ENCODE measurements at places on chromosomes 6 and 20. TPM values are rescaled to one million over a fixed set of nuclear protein-coding genes. Genes with fewer than 3 reads are reported as not detected.

The MOG gene
- not detected for total RNA-seq

The OLIG3 gene
- not detected for total RNA-seq

DNA sequence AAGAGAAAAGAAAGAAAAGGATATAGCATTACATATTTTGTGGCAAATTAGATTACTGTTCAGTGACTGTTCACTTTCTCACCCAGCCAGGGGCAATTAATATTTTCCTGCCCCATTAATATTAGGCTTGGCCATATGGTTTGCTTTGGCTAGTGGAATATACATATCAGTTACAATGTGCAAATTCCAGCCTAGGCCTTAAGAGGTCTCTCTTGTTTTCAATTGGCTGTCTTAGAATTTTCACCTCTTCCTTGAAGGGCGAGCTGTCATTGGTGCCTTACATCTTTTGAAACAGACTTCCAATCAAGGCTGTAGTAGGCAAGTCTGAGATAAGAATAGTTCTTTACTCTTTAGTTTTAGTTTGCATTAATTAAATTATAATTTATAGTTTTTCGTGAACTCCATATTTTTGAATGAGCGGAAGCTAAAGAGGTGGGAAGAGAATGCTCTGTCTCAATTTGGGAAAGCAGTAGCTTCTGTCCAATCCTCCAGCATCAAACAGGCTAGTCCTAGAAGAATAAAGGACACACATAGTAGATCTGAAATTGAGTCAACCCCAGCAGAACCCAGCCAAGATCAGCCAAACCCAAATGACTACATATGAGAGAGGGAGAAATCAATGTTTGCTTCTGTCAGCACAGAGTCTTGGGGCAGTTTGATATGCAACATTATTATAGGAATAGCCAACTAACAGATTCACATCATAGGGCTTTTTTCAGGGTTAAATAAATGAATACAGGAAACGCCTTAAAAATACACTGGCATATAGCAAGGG lies 6.3 kb upstream of the CSNK2A1 start:
- no peak for DNase-seq

- DNase-seq = peak; percentile 53
These were observed 94.5 kb downstream of the BACH2 start for GRCh38 chr6:90202156-90202555.

DNA sequence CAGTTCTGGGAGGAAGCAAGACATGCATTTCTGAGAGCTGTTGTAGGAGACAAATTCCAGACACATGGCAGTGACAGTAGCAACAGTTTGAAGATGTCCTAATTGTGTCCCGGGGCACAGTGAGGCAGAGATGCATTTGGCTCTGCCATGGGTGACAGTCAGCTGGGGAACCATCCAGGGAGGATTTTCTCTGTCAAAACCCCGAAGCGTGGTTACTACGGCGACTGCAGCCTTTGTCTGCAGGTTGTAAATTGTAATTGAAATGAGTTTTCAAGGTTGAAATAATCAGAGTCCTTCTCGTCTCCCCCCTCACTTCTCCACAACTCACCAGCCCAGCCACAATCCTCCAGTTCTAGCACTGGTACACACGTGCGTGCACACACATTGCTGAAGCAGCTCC lies 100.1 kb downstream of the GRM4 start:
- DNase-seq = no peak

The EMILIN3 gene
- total RNA-seq = not detected

- no peak for DNase-seq
These were observed 106.7 kb upstream of the PLEKHG1 start for GRCh38 chr6:150492941-150493340.

The DEFB124 gene
- total RNA-seq = not detected

DNA sequence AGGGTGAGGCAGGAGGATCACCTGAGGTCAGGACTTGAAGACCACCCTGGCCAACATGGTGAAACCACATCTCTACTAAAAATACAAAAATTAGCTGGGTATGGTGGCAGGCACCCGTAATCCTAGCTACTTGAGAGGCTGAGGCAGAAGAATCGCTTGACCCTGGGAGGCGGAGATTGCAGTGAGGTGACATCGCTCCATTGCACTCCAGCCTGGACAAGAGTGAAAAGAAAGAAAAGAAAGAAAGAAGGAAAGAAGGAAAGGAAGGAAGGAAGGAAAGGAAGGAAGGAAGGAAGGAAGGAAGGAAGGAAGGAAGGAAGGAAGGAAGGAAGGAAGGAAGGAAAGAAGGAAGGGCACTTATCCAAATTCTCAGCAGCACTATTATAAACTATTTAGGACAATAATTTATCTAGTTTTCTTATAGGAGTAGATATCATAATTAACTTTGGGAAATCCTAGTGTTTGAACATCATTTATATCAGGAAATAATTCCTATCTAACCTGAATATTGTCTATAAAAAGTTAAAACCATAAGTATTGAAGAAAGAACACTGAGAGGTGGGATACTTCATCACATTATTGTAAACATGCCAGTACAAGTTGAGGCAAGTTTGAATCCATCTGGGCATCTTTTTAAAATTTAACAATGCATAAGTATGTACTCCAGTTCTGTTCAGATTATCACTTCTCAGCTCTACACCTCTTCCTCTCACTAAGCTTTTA lies 305.5 kb downstream of the SLC35F1 start:
- DNase-seq = no peak

DNA sequence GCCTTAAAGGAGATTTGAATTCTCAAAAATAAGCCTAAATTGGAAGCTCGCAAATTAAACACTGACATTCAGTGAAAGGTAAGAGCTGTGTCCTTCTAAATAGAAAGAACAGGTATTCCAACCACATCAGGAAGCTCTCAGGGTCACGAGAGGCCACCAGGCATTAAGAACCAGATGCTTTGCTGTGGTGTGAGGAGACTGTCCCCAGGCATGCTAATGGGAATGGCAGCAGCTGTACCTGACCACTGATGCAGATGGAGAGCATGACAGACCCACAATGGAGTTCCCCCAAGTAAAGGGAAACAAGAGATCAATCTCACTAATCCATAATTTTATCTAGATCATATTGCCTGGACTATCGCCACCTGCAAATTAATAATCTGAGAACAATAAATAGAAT lies 658.9 kb upstream of the NOX3 start:
- DNase-seq = no peak

DNA sequence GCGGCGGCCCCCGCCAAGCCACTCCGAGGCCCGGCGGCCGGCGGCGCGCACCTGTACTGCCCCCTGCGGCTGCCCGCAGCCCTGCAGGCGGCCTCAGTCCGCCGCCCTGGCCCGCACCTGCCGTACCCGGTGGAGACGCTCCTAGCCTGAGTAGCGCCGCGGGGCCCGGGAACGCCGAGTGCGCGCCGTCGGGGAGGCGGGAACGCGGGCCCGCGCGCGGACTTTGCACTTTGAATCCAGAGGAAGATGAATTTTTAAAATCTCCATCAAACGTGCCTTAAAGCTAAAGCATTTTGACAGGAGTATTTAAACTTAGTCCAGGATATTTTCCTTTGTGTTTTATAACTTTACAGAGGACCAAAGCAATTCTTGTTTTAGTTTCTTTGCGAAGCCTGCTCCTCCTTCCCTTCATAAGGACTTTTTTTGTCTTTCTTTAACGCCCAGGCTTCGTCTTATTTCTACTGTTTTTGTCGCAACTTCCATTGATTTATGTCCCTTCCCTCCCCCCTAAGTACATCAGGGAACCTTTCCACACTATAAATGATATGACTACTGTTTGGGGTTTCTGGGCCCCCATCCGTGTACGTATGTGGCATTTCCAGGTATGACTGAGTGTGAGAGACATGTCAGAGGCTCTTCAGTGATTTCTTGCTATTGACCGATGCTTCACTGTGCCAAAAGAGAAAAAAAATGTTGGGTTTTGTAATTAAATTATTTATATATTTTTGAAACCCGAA lies 2.0 kb downstream of the FOXQ1 start:
- DNase-seq = peak; percentile 44

- DNase-seq = no peak
These were observed 88.2 kb downstream of the TCP11 start for GRCh38 chr6:35052694-35053565.

The EPHA7 gene
- total RNA-seq = not detected

The TDRD6 gene
- total RNA-seq = not detected

DNA sequence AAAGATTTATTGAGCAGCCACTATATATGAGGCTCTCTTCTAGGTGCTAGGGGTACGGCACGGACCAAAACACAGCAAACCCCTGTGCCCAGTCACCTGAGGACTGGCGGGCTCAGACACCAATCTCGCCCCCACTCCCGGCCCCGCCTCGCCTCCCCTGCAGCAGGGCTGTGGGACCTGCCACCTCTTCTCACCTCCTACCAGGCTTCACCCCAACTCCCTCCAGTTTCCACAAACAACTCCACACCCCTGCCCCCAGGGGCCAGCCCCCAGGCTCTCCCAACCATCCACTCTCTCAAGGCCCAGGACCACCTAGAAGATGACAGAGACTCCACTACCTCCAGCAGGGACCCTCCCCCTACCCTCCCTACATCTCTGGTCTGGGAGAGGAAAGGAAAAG lies 6.5 kb downstream of the TFEB start:
- no peak for DNase-seq

The OTOR gene
- not detected for total RNA-seq

The CLVS2 gene
- not detected for total RNA-seq

The TMEM244 gene
- total RNA-seq = not detected

GRCh38 chr6:137043710-137044365 lies 927 bp downstream of the IL20RA start:
- peak; percentile 16 for DNase-seq

DNA sequence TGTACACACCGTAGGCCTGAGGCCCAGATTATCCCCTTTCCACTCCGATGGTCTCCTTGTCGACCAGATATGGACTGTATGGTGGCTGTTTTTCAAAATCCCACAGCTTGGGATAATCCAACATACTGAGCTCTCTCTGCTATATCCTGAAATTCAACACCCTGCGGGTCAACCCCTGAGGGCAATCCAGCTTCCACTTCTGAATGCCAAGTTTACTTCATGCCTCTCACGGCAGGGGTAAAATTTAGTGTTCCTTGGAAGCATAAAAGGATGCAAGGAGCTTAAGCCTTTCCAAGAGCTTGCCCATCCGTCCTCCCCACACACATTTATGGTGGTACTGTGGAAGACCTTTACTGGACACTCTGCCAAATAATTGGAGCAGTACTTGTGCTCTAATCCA lies 90.7 kb downstream of the PLG start:
- no peak for DNase-seq

- DNase-seq = no peak
These were observed 382.4 kb downstream of the PKHD1 start for GRCh38 chr6:51704932-51705540.

The BMP7 gene
- not detected for total RNA-seq

The FAM83C gene
- not detected for total RNA-seq

DNA sequence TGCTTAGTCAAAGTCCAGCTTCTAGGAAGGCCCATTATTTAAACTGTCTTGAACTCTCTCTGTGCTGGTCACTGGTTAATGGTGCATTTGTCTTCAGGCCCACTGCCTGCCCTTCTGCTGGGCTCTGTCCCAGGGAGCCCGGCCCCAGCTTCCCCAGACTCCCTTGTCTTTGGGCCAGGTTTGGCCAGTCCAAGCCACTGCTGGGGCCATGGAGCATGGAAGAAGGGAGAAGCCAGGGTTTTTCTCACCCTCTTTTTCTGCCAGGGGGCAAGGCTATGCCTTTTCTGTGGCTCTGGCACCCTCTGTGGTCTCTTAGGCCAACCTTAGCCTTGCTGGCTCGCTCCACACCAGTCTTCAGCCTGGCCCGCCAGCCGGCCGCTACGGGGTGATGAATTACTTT lies 390.0 kb upstream of the SULF2 start:
- DNase-seq = no peak

DNA sequence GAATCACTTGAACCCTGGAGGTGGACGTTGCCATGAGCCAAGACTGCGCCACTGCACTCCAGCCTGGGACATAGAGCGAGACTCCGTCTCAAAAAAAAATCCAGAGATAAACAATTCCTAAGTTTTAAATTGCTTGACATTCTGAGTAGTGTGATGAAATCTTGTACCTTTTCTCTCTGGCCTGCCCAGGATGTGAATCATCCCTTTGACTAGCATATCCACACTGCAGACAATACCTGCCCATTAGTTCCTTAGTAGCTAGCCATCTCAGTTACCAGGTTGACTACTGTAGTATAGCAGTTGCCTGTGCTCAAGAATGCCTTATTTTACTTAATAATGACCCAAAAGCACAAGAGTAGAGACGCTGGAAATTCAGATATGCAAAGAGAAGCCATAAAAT lies 2.8 kb downstream of the ZFP57 start:
- no peak for DNase-seq

The CST2 gene
- total RNA-seq = not detected

DNA sequence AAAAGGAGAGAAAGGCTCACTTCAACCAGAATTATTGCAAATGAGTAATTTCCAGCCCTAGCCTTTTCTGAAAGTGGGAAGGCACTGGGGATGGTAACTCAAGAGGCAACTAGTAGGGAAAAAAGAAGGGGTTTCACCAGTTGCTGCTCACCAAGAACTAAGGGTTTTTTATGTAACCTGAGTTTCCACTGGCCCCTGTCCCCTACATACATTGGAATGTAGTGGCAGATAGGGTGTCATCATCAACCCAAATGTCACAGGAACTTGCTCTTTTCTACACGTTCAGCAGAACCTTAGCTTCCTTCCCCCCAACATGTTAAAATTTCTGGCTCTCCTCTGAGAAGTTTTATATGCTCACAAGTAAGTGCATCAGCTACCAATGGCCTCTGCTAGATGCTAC lies 38.2 kb upstream of the PKHD1 start:
- DNase-seq = no peak

DNA sequence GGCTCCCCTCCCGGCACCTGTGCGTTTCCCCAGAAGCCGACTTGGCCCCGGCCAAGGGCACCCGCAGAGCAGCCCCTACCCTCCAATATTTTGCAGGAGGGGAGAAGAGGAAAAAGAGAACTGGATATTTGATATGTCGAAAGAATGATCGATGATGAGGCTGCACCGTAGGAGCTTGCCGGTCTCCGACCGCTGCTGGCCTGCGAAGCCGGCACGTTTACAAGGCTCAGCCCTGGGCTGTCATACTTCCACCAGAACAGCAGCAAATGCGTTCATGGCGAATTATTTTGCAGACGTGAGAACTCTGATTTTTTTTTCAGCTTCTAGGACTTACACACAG lies 296.7 kb downstream of the TFAP2C start:
- DNase-seq = no peak

GRCh38 chr6:2767657-2768524 lies 2.7 kb downstream of the WRNIP1 start:
- DNase-seq = no peak
